Endothelial cell (in vitro differentiated cells): ENCODE measurements at places on chromosomes 1 and 21. TPM values are rescaled to one million over a fixed set of nuclear protein-coding genes. Genes with fewer than 3 reads are reported as not detected.

The FLVCR1 gene
- 18.4 TPM for total RNA-seq

DNA sequence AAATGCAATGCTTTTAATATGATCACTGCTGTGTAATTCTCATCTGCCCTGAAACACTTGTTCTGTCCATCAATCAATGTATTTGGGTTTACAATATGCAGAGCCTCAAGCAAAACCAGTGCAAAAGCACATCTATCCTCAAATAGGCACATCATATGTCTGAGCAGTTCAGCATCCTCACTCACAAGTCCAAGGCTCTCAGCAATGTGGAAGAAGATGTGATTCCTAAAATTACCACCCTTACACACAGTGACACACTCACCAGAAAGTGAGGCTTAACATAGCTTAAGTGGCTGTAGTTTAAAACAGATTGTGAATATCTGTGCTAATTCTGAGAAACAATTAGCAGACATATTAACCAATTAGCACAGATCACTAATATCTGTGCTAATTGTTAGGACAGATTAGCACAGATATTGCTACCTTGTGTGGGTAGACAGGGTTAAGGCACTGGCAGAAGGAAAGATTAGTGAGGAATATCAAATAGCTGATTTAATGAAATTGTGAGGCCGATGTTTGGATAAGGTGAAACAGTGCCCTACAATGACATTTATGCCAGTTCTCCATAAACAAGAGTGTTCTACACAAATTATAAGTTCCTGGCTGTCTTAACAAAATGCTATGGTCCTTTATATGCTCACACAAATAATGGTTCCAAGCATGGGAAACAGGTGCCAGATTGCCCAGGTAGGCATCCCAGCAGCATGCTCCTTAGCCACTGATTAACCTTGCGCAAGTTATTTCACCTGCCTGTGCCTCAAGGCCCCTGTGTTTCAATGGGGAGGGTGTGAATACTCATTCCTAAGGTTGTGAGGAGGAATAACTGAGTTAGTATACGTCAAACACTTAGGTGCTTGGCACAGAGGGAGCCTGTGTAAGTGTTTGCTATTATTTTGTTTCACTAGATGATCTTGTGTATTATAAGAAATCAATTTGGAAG is 41.7 kb downstream of the MRPL39 start:
- H3K36me3 ChIP-seq: no peaks in the 10 kb centered on the region
- no peak overlapping the region for H3K27ac ChIP-seq
- no peak for DNase-seq
- H3K27me3 ChIP-seq: peaks cover 2% of the 10 kb centered on the region
- H3K4me3 ChIP-seq: no peak overlapping the region

DNA sequence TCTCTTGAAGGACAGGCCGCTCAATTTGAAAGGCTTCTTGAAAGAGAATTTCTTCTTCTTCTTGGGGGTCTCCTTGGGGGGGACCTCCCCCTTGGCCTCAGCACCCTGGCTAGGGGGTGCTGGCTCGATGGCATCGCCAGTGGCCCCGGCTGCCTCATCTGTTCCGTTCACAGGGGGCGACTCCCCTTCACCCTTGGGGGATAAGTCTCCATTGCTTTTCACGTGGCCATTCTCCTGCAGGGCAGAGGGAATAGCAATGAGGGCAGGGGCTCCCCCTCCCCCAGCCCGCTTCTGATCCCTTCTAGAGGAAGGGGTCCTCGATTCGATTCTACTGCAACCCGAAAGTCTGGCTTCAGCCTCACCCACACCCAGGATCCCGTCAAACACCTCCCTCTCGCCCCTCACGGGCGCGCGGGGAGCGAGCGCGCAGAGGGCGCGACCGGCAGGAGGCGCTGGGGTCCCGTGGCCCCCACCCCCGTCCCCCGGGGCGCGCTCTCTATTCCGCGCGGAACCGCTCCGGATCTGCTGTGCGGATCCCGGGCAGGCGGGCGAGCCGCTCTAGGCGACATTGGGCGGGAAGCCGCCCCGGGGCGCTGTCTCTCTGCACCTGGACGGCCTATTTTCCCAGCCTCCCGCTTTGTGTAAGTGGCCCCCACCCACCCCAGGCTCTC is 1.0 kb downstream of the MARCKSL1 start:
- H3K27ac ChIP-seq: peak overlapping the region; percentile 84
- DNase-seq: peak; percentile 58
- H3K36me3 ChIP-seq: peaks cover 43% of the 10 kb centered on the region
- peaks cover 35% of the 10 kb centered on the region for H3K27me3 ChIP-seq
- peak overlapping the region; percentile 98 for H3K4me3 ChIP-seq

DNA sequence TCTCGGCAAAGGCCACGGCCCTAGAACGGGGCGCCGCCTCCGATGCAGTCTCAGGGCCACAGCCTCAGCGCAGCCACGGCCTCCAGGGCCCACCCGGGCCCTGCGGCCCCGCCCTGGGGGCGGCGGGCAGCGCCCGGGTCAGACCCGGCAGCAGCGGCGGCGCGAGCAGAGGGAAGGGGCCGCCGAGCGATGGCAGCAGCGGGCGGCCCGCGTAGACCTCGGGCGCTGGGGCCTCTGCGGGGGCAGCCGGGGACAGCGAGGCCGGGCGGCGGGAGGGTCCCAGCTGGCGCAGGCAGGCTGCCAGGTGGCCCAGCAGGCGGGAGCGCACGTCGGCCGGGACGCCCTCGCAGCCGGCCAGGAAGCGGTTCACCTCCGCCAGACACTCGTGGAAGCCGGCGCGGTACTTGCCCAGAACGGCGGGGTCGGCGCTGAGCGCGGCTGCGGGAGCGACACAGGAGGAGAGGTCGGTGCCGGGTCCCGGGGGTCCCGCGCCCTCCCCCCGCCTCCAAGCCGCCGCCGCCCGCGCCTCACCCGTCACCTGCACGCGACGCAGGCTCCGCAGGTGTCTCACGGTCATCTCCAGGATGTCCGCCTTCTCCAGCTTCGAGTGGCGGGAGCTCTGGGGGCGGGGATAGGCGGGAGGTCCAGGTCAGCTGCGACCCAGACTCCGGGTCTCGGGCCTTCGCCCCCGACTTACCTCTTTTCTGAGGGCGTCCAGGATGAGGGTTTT is 737 bp downstream of the HES4 start:
- H3K4me1 ChIP-seq: peaks cover 8% of the 10 kb centered on the region
- peak; percentile 39 for DNase-seq
- H3K27ac ChIP-seq: no peak overlapping the region
- H3K36me3 ChIP-seq: peaks cover 9% of the 10 kb centered on the region
- H3K4me3 ChIP-seq: peak overlapping the region; percentile 85
- peaks cover 16% of the 10 kb centered on the region for H3K27me3 ChIP-seq

DNA sequence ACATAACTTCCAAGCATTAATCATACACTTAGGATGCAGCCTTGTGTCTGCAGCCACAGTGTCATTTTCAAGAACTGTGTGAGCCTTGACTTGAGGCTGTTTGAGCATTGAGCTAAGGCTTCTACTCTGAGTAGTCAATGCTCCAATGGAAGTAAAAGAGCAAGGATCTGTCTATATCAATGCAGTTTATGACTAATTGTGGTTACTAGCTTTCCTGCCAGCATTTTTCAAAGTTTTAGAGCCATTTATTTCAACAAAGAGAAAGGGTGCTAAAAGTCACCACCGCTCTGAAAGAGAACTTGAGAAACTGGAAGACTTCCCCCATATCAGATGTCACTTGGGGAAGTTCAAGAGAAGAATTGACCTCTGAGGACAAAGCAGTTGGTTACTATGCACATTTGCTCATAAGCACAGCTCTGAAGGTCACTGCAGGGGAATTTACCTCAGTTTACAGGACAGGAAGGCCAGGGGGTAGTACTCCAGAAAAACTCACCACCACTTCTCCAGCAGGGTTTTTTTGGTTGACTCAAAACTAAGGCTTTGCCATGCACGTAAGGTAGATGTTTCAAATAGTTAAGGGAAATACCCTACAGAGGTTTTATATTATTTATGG is 24.5 kb upstream of the RGS1 start:
- peaks cover 1% of the 10 kb centered on the region for H3K27me3 ChIP-seq
- no peak overlapping the region for H3K27ac ChIP-seq
- no peaks in the 10 kb centered on the region for H3K36me3 ChIP-seq
- H3K4me1 ChIP-seq: no peaks in the 10 kb centered on the region
- no peak overlapping the region for H3K4me3 ChIP-seq

GRCh38 chr1:231861541-231862481 is 235.2 kb downstream of the DISC1 start:
- H3K27me3 ChIP-seq: no peaks in the 10 kb centered on the region
- H3K4me1 ChIP-seq: peaks cover 9% of the 10 kb centered on the region
- H3K27ac ChIP-seq: no peak overlapping the region
- no peak for DNase-seq
- no peaks in the 10 kb centered on the region for H3K36me3 ChIP-seq
- no peak overlapping the region for H3K4me3 ChIP-seq

DNA sequence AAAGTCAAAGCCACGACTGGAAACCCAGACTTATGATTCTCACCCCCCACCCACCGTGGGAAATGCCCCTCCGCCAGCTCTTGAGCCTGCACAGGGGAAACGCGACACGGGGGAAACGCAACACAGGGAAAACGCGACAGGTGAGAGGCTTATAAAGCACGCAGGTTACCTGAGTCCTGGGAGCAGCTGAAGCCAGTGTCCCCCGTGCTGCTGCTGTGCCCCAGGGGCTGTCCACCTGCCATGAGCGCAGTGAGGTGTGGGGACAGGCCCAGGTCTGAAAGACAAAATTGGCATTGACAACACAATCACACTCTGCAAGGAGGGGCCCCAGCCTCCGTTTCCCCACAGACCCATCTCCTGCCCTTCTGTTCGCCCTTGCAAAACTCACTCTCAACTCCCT is 46.3 kb downstream of the GPR161 start:
- peak overlapping the region; percentile 50 for H3K27ac ChIP-seq
- H3K4me3 ChIP-seq: no peak overlapping the region
- DNase-seq: no peak
- H3K36me3 ChIP-seq: peaks cover 40% of the 10 kb centered on the region
- H3K4me1 ChIP-seq: peaks cover 4% of the 10 kb centered on the region

GRCh38 chr1:13820055-13820454 is 120.1 kb downstream of the PRDM2 start:
- peaks cover 2% of the 10 kb centered on the region for H3K27me3 ChIP-seq
- no peaks in the 10 kb centered on the region for H3K36me3 ChIP-seq
- H3K4me3 ChIP-seq: no peak overlapping the region
- no peak overlapping the region for H3K27ac ChIP-seq
- H3K4me1 ChIP-seq: no peaks in the 10 kb centered on the region

GRCh38 chr1:3267550-3268270 is 186.8 kb upstream of the ARHGEF16 start:
- peaks cover 19% of the 10 kb centered on the region for H3K27me3 ChIP-seq
- H3K36me3 ChIP-seq: peaks cover 11% of the 10 kb centered on the region
- H3K27ac ChIP-seq: peak overlapping the region; percentile 61

GRCh38 chr1:169236880-169237279 is 130.4 kb downstream of the ATP1B1 start:
- no peak overlapping the region for H3K27ac ChIP-seq
- H3K4me3 ChIP-seq: no peak overlapping the region
- peaks cover 3% of the 10 kb centered on the region for H3K4me1 ChIP-seq
- no peaks in the 10 kb centered on the region for H3K36me3 ChIP-seq
- no peak for DNase-seq
- no peaks in the 10 kb centered on the region for H3K27me3 ChIP-seq

The AKT3 gene
- 87.3 TPM for total RNA-seq

The H6PD gene
- total RNA-seq: 18.6 TPM

GRCh38 chr1:26225033-26225831 is 8.8 kb upstream of the CEP85 start:
- H3K27me3 ChIP-seq: peaks cover 4% of the 10 kb centered on the region
- no peaks in the 10 kb centered on the region for H3K36me3 ChIP-seq
- peak; percentile 70 for DNase-seq
- H3K4me1 ChIP-seq: peaks cover 7% of the 10 kb centered on the region
- no peak overlapping the region for H3K27ac ChIP-seq

The SIK1 gene
- total RNA-seq: 1.8 TPM

GRCh38 chr1:234702342-234703000 is 92.5 kb upstream of the IRF2BP2 start:
- DNase-seq: no peak
- no peak overlapping the region for H3K27ac ChIP-seq
- no peak overlapping the region for H3K4me3 ChIP-seq
- peaks cover 2% of the 10 kb centered on the region for H3K4me1 ChIP-seq
- H3K36me3 ChIP-seq: no peaks in the 10 kb centered on the region

GRCh38 chr1:36645867-36646266 is 163.2 kb upstream of the CSF3R start:
- no peaks in the 10 kb centered on the region for H3K4me1 ChIP-seq
- H3K4me3 ChIP-seq: no peak overlapping the region
- no peak for DNase-seq
- no peak overlapping the region for H3K27ac ChIP-seq

The OR2T10 gene
- not detected for total RNA-seq

- DNase-seq: no peak
- H3K4me1 ChIP-seq: no peaks in the 10 kb centered on the region
- no peak overlapping the region for H3K27ac ChIP-seq
- no peak overlapping the region for H3K4me3 ChIP-seq
- no peaks in the 10 kb centered on the region for H3K27me3 ChIP-seq
These were observed 28.2 kb upstream of the ANKRD13C start for GRCh38 chr1:70382682-70383081.

DNA sequence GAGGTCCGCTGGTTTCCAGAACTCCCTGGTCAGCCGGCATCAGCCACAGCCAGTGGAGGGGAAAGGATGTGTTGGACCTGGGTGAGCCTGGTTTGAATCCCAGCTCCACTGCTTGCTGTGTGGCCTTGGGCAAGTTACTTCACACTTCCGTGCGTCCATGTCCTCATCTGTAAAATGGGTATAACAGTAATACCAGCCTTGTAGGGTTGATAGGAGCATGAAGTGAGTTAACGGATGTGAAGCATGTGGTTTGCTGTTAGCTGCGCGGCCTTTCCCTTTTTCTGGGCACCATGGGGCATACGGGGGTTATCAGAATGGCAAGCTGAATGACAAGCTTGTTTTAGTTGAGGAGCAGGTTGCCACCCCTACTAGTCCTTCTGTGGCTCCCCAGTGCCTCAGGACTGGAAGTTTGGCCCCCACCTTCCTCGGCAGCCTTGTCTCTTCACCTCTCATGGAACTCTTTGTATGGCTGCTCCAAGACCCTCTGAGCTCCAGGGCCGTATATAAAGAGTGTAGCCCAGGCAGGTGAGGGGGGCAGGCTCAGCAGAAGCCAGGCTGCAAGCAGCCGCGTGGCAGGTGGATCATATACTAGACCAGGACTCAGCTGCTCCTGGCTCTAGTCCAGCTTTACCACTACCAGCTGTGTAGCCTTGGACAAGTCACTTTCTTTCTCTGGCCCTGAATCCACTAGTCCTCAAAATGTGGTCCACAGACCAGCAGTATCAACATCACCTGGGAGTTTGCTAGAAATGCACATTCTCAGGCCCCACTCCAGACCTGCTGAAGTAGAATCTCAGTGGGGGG is 95.4 kb downstream of the LACTBL1 start:
- no peak overlapping the region for H3K4me3 ChIP-seq
- peaks cover 9% of the 10 kb centered on the region for H3K36me3 ChIP-seq
- no peak for DNase-seq

The MRPL24 gene
- total RNA-seq: 26.7 TPM
